Activated CD4-positive, CD25-positive, alpha-beta regulatory T cell (primary cell): ENCODE measurements at places on chromosomes 12 and 14.

- no peak for DNase-seq
Measured at GRCh38 chr14:50804181-50804721, 26.7 kb downstream of the NIN start.

- DNase-seq, result no peak
Measured at GRCh38 chr12:27595231-27595642, 71.2 kb downstream of the PPFIBP1 start.

GRCh38 chr12:11987901-11988300 lies 82.8 kb upstream of the BCL2L14 start:
- DNase-seq, result no peak

DNA sequence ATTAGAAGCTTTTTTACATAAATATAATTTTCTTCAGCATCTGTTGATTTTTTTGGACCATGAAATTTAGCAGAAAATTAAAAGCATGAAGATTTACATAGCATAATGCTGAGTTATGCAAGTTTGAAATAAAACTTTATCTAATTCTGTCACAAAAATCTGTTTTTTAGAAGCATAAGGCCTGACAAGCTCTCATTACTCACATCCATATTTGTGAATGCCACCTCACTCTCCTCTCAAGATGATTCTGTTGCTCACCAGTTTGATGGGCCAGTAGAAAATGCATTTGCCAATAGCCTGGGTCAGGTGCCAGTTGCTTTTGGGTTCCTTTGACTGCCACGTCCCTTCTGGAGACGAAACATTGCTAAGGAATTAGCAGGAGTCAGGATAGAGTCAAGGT lies 181.5 kb upstream of the ATP2B1 start:
- no peak for DNase-seq

DNA sequence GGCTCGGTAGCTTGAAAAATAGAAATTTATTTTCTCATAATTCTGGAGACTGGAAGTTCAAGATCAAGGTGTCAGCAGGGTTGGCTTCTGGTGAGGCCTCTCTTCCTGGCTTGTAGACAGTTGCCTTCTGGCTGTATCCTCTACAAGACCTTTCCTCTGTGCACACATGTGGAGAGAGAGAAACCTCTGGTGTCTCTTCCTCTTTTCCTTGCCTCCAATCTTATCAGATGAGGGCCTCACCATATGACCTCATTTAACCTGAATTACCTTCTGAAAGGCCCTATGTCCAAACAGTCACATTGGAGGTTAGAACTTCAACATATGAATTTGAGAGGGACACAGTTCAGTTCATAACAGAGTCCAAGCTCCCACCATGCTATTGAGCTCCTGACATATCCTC lies 166.4 kb downstream of the TTC8 start:
- no peak for DNase-seq

GRCh38 chr12:106144847-106145246 lies 6.1 kb upstream of the NUAK1 start:
- DNase-seq, result no peak

GRCh38 chr12:13368971-13369370 lies 172.4 kb downstream of the EMP1 start:
- no peak for DNase-seq
